CD4-positive, alpha-beta T cell treated with Interleukin-1 beta for 1 hour (primary cell): ENCODE measurements at places on chromosomes 1 and 21.

- DNase-seq, result no peak
Observed at GRCh38 chr1:235093013-235093695, 35.5 kb downstream of the TOMM20 start.

DNA sequence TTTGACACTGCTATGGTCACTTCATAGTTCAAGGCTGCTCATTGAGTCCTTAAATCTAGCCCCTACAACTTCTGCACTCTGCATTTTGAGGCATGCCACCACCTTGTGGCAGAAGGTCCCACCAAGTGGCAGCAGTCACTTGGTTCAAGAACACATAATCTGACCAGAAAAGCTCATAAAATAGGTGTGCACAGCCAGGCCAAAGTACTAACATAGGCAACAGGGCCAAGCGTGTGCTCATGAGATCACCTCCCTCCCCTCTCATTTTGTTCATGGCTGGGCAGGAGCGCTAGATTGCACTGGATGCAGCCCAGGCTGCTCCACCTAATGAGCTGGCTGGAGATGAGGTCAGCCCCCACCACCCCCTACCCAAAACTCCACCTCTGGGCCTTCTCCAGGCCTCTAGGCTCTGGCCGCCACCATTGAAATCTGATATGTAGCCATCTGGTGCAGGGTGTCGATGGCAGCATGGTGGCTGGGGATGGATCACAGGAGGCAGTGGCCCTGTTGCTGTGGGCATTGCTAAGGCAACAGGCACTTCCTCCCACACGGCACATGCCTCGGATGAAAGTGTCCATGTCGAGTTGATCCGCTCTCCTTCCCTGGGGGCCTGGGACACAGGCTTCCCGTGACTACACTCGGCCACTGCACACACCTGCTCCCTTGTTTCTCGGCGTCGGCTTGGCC is 193.2 kb downstream of the TRABD2B start:
- DNase-seq, result no peak

DNA sequence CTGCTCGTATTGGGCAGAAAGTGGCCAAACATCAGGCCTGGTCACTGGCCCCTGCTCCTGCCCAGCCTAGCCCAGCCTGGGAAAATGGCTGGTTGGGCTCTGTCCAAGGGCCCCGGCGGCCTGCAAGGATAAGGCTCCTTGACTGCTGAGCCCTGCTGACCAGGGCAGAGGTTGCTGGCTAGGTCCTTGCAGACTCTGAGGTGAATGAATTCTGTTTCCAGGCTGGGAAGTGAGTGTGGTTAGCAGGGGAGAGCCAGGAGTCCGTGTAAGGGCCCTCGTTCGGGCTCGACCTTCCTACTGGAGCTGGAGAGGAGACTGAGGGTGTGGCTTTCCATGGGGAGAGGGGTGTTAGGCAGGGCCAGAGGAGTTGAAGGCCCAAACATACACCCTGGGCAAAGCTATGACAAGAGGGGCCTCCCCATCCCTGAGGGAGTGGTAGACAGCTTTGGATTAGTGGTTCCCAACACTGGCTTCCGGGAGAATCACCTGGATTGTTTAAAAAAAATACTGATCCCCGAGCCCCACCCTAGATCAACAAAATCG is 20.6 kb downstream of the CSF1 start:
- no peak for DNase-seq

DNA sequence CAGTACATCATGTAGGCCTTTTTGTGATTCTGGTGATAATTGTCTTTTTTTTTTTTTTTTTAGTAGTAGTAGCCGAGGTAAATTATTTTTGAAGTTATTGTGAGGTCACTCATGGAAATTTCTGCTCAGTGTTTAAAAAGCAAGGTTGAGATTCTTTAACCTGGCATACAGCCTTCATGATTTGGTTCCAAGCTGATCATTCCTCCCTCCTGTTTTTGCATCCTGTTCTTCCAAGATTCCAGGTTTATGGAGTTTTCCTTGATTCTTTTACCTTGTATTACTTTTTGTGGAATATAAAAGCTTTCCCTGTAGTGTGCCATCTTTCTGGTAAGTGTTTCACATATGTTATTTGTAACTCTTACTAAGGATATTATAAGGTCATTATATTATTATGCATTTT is 9.1 kb downstream of the ZFYVE9 start:
- DNase-seq, result no peak

DNA sequence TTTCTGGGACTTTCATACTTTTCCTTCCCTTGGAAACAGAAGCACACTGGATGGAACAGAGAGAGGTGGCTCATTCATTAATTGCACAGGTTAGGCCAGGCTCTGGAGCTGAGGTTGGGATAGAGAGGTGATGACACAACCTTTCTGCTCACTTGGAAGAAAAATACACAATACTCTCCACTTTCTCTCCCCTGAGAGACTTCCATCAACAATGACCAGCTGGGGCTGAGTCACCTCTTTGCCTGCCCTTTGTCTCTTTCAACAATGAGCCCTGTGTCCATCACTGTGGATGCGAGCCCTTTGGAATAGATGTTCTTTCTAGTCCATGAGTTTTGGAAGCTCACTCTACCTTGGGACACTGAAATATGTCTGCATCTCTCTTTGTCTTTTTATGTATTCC is 43.1 kb downstream of the ATP2B4 start:
- no peak for DNase-seq

DNA sequence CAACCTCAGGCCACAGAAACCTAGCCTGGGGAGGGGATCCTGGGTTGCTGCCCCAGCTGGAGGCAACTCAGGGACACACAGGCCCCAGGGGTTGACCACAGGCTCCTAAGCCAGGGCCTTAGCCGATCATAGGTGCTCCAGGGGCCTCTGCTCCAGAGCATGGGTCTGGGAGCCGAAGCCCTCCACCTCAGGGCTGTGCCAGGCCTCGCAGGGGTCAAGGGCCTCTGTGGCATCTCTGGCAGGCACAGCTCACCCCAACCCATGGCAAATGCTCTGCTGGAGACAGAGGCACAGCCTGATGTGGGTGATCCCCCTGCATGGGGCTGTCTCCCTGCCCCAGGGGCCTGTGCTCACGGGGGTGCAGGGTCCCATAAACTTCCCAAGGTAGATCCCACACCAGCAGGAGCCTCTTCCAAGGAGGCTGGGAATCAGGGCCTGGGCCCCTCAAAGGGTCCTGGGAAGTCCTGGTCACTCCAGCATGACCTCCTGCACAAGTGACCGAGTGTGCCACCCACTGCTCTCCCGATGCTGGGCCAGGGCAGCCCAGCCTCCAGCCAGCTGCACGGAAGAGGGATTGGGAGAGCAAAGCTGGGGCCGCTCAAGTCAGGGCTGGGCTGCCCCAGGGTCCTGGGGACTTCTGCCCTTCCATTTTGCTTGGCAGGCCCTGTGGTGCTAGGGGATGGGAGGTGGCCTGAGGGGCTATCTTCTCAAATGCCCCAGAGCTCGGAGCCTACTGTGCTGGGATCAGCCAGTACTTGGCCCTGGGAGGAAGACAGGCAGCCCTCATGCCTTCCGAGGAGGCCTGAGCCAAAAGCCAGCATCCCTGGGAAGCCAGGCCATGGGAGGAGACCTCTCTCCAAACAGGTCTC is 22.2 kb upstream of the PRSS38 start:
- DNase-seq, result no peak

DNA sequence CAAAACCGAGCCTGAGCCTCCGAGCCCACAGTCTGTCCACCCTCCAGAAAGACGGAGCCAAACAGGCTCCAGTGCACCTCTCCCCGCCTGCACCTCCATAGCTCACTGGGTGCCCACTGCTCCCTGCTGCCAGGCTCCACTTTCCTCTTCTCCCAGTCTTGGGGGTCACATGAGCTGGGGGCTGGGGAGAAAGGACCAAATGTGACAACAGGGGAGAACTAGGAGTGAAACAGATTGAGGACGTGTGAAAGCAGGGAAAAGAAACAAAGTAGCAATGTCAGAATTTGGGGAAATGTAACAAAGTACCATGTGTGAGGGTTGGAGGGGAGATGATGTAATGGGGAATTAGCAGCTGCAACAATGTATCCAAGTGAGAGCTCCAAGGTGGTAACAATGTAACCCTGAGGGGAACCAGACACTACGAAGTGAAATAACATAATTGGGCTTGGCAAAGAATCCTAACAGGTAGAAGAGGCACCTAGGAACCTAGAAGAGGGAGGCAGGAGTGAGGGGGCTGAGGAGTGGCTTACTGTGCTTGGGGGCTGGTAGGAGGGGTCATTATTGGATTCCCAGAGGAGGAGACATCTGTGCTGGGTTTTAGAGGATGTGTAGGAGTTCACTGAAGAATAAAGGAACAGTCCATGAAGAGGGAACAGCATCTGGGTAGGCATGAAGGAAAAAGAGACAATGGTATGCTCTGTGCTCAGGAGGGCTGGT is 12.5 kb downstream of the SDC3 start:
- no peak for DNase-seq

- peak; percentile 8 for DNase-seq
Observed at GRCh38 chr1:159827102-159827490, 423 bp downstream of the SLAMF8 start.

DNA sequence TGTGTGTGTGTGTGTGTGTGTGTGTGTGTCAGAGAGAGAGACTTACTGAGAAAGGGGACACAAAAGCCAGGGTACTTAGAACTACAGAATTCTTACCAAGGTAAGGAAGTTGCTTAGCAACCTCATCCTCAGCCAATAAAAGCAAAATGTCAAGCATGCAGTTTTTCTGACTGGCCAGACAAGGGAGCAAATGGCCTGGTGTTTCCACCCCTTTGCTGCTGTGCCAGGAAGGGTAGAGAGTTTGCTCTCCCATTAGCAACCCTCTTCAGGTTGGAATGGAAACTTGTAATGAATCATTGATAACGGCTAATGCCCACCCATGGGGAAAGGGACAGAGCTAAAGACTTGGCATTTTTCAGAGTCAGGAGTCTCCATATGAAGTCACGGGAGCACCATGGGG is 10.6 kb downstream of the RXRG start:
- DNase-seq, result no peak

DNA sequence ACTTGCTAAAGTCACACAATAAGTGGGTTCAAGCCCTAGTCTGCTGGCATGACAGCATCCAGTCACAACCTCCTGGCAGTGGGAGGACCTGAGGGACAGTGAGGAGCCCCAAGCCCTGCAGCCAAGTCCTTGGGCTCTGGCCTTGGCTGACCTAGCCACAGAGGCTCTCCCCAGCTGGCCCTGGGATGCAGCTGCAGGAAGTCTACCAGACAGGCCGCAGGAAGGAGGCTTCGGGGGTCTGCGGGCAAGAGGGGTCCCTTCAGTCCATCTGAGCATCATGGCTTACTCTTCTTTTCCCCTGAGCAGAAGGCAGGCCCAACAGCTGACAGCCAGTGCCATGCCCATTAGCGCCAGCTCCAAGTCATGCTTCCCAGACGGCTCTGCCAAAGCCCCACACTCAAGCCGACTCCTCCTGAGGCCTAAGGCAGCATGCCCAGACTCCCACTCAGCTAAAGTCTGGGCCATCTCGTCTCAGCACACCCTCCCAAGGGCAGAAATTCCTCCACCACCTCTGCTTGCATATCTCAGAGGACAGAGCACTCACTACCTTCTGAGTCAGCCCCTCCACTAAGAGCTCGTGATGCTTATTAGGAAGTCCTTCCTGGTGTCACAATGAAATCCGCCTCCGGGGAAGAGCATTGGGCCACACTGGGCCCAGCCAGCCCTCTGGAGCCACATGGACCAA is 20.1 kb downstream of the SLC1A7 start:
- no peak for DNase-seq

GRCh38 chr21:30996728-30997127 is 41.5 kb downstream of the KRTAP19-8 start:
- no peak for DNase-seq

DNA sequence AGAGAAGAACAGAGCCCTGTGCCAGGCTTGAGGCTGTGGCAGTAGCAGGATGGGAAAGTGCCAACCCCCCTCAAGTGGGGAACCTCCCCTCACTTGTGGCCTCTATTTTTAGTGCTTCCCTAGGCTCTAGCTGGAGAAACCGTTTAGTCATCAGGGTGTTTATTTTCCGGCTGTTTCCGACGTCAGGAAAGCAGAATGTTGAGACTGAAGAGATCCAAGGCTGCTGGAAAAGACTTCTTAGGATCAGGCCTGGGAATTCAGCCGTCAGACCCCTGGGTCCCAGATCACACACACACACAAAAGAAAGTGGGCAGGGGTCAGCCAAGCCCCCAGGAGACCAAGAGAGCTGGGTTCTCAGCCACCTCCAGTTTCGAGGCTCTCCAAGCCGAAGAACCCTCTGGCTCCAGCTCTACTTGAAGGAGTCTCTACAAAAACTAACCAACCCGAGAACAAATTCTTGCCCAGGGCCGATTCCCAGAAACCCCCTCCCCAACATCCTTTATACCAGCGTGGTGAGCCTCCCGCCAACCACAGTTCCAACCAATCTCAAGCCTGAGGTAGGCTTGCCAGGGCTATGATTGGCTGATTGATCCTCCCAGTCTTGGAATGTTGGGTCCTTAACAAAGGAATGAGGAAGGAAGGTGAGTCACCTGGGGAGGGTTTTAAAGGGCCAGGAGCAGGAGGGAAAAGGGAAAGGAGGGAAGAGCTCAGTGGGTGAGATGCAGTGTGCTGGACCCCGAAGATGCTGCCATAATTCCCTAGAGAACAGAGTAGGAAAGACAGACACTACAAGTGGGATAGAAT is 2.5 kb upstream of the MEF2D start:
- peak; percentile 45 for DNase-seq

GRCh38 chr1:165900576-165901380 is 73.4 kb downstream of the UCK2 start:
- DNase-seq, result no peak

DNA sequence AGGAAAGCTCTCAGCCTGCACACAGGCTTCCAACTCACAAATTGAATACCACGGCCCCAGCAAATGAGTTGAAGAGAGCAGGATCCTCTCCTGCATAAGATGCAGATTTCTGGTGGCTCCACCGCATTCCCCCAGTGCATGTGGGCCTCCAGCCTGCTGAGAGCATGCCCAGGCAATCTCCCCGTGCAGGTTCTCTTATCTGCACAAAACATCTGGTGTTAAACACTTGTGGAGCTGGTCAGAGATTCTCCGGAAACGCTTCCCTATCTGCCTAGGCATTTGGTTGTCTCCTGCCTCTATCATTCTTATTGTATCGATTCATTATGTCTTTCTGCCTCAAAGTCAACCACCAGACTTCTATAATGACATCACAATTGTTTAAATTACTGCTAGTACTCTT is 1349.0 kb upstream of the B3GALT2 start:
- no peak for DNase-seq

DNA sequence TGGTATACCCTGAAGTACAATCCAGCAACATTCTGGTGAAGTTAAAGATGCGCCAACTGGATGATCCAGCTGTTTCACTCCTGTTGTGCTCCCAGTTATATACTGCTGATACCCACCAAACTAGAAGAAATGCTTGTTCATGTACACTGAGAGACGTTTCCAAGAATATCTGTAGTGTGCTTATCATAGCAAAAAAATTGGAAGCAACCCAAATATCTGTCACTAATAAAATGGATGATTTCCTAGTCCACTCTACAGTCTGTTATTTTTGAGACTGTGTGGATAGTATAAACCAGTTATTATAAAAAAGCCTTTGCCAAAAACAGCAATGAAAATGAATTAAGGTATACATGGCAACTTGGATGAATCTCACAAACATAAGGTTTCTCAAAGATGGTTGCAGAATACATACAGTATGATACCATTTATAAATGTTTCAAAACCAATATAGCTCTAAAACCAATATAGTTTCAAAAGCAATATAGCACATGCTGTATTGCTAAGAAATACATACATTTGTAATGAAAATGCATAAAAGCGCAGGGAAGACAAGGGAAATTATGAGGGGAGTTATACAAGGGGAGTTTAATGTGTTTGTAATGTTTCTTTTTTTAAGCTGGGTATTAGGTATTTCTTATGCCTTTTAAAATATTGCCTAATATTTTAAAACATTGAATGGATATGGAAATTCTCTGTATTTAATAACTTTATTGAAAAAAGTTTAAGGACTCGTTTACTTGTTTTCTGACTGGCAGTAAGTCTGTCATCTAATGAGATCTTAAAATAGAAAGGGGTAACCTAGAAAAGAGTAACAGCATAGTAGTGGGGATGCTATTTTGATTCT is 36.5 kb downstream of the GPSM2 start:
- no peak for DNase-seq
